Mesothelial cell of epicardium (in vitro differentiated cells): ENCODE measurements at places on chromosomes 1 and 21.

- no peak for DNase-seq
Observed at GRCh38 chr1:68181165-68181556, 51.2 kb downstream of the WLS start.

GRCh38 chr1:227785805-227786671 is 29.4 kb upstream of the PRSS38 start:
- DNase-seq: no peak

- DNase-seq: no peak
Observed at GRCh38 chr1:50703240-50703639, 256.8 kb downstream of the FAF1 start.

DNA sequence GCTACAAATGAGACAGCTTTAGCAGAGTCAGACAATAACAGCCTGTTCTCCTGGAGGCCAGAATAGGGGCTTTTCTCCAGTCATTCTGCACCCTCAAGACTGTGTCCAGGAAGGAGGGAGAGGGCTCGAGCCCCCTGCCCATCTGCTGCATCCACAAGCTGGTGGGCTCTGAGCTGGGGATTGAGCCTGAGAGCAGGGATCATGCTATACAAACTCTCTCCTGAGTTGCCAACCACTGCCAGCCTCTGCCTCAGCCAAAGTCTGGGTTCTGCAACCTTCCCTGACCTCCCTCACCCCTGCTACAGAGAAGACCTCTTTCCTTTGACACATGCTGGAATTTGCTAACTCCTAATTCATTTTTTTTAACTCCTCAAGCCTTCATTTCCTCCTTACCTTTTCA is 14.8 kb upstream of the PPM1J start:
- no peak for DNase-seq

DNA sequence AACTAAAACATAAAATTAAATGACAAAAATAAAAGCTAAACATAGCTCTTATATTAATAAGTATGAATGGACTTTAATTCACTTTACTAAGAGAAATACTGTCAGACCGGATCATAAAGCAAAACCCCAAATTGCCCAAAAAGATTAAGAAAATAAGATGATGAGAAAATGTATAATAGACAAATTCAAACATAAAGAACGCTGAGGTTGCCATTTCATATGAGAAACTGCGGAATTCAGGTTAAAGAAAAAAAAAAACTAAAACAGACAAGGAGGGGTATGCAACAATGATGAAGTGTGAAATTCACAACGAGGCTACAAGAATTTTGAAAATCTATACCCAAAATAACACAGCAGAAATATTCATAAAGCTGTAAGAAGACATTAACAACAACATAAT is 133.6 kb upstream of the JUN start:
- no peak for DNase-seq

DNA sequence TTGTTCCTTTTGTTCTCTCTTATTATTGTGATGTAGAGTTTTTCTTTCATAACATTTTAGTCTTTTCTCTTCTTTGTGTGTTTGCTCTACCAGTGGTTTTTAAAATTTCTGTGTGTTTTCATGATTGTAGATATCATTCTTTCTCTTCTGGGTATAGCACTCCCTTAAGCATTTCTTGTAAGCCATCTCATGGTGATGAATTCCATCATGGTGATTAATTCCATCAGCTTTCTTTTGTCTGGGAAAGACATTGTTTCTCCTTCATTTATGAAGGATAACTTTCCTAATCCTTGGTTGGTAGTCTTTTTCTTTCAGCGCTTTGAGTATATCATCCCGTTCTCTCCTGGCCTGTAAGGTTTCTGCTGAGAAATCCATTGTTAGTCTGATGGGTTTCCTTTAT is 22.7 kb downstream of the CD55 start:
- DNase-seq: no peak
